WERI-Rb-1 (cell line): ENCODE measurements at places on chromosomes 7 and 10.
A peak's percentile ranks its signal among the peaks of the same experiment; 100 is the strongest.

- peak; percentile 67 for DNase-seq
Measured at GRCh38 chr10:79608505-79609375, 2.0 kb upstream of the SFTPA1 start.

GRCh38 chr10:123585477-123586445, 80.4 kb upstream of the GPR26 start:
- no peak for DNase-seq

DNA sequence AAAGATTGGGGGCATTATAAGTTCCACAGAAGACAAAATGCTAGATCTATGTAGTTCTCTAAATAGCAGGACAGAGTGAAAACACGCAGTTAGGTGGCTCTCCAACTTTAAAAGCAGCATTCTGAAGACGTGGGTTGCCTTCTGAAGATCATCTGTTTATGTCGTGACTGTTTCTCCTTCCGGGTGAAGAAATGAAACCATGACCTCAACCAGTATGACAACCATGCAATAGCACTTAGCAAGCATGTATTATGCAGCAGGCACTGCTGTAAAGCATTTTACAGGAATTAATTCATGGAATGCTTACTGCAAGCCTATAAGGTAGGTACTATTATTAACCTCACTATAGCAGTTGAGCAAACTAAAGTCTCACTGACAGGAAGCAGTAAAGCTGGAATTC, 125.2 kb downstream of the SLC25A13 start:
- no peak for DNase-seq

DNA sequence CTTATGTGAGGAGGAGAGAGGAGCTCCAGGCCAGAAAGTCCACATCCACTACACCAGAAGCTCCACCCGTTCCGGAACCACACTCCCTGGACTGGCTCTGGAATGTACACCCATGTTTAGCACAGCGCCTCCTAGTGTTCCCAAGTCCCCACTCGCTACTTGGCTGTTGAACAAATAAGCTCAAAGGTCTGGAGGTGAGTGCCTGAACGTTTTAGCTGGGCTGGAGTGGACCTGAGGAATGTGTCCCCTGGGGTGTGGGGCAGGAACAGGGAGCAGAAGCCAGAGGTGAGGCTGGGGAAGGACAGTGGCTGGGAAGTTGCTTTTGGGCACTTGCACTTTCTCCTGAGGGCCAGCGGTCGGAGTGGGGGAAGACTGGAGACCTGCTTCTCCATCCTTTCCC, 164.1 kb upstream of the CDCA7L start:
- DNase-seq = peak; percentile 50

GRCh38 chr7:90961037-90961725, 303.1 kb upstream of the FZD1 start:
- DNase-seq = no peak

DNA sequence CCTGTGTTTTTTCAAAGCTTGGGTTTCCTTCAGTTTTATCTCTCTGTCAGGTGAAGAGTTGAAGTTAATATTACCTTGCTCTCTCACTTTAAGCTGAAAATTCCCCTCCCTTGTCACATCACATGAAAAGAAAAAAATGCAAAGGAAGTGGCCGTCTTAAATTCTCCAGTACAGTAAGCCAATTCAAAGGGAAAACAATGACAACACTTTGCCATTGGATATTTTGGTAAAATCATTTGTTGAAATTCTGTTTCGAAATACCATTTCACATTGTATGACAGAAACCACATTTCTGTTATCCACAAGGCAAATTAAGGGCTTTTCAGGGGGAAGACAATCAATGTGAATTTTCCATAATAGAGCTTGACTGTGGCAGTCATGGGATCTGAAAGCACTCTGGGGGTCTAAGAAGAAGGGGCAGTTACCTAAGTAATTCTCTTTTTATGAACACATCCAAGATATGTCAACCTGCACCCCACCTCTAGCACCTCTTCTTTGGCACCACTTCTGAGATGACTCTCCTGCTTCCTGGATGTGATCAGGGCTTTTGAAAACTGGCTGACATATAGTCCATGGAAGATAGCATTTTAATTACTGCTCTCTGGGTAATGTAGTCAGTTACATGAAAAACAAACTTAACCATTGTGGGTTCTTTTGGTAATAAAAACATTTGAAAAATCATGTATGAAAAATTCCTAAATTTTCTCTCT, 63.8 kb downstream of the ENTPD1 start:
- no peak for DNase-seq

DNA sequence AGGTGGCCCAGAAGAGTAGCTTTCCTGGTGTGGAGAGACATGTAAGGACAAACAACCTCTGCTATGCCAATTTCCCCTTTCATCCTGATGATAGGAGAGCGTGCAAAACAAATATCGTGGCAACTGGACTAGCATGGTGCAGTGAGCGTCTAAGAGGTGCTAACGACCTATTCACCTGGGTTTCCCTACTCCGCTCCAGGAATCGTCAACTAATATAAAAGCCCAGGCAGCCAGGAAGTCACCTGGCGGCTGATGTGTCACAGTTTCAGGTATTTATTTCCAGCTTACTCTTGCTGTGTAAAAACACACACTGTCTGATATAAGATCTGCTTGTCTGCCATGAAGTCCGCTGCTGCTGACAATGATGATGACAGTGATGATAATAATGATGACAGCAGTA, 56.5 kb upstream of the EFCAB10 start:
- DNase-seq = no peak

- DNase-seq = no peak
Measured at GRCh38 chr10:106384496-106384895, 780.0 kb downstream of the SORCS1 start.

GRCh38 chr7:47601119-47601880, 19.4 kb upstream of the TNS3 start:
- DNase-seq = no peak

- peak; percentile 64 for DNase-seq
Measured at GRCh38 chr7:7969306-7970236, 975 bp downstream of the GLCCI1 start.

DNA sequence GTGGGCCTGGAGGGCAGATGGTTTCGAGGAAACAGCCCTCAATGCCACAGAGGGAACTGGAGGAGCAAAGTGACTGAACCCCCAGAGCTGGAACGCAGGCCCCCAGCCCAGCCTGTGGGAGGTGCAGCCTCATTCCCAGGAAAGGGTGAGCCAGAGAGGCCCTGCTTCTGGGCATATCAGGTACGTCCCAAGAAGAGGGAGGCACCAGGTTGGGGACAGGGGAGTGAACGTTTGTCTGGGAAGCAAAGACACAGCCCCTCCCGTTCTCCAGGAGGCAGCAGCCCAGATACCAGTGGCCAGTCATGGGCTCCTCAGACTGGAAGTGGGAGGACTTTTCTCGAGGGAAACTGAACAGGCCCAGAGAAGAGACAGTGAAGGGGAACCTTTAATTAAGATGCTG, 74.3 kb upstream of the RET start:
- DNase-seq = no peak

DNA sequence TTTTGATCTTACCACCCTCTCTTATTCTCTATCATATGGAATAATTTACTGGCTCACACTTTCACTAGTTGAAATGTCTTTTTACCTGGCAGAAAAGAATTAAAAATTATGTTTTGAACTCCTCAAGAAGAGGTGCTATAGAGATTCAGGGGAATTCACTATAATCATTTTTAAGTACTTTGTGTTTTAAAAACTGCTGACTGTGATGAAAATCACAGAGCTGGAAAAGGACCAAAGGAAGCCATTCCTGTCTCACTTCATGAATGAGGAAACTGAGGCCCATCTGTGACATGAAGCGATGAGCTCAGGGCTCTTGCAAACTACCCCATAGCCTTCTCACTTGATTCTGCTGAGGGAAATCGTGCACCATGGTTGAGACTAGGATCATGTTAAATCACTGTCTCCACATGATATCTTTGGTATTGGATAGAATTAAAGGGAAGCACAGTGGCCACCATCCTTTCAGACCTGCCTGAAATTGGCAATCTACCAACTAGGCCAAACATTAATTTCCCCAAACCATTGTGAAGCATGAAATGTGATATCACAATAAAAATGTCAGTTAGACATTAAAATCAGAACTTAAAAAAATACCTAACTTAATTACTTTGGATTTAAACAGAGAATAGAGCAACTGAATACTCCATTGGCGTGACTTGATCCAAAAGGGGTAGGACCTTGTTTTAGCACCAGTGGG, 141.0 kb downstream of the FZD1 start:
- DNase-seq = no peak

DNA sequence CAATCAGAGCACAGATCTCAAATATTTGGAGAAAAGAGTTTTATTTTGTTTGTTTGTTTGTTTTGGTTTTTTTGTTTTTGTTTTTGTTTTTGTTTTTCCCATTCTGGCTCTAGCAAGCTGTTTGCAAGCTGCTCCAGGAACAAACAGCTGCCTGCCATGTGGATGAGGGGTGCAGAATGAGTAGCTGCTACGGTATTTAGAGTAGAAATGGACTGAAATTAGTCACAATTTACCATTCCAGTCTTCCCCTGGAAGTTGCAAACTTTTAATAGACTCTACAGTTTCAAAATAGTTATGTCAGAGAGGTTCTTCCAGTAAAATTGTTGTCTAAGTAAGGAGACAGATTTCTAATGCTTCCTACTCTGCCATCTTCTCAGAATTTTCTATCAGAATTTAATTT, 27.1 kb upstream of the TAS2R16 start:
- DNase-seq = no peak

- DNase-seq = no peak
Measured at GRCh38 chr7:24197852-24198251, 86.1 kb upstream of the NPY start.

GRCh38 chr7:21383227-21384220, 44.4 kb upstream of the SP4 start:
- no peak for DNase-seq

DNA sequence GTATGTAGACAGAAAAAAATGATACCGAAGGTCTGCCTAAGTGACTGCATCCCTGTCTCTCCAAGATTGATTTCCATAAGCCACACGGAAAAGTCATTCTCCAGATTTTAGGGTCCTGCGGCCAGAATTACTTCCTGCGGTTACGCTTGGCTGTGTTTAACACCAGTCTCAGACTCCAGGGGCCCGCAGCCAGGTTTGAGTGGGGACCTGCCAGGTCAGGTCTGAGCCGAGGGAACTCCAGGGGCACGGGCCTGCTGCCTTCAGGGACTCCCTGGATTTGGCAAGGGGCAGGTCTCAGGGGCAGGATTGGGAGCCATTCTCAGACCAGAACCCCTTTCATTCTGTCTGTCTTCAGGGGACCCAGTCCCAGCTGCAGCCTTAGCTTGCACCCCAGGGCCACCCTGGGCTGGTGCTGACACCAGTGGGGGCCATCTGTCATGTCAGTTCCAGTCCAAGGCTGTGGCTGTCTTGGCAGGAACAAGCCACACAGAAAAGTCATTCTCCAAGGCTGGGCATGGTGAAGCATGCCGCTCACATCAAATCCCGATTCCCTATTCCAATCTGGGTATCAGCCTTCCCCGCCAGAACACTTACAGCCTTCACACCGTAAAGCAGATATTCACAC, 39.0 kb downstream of the TMEM120A start:
- no peak for DNase-seq

- no peak for DNase-seq
Measured at GRCh38 chr10:44516891-44517290, 132.0 kb upstream of the CXCL12 start.

DNA sequence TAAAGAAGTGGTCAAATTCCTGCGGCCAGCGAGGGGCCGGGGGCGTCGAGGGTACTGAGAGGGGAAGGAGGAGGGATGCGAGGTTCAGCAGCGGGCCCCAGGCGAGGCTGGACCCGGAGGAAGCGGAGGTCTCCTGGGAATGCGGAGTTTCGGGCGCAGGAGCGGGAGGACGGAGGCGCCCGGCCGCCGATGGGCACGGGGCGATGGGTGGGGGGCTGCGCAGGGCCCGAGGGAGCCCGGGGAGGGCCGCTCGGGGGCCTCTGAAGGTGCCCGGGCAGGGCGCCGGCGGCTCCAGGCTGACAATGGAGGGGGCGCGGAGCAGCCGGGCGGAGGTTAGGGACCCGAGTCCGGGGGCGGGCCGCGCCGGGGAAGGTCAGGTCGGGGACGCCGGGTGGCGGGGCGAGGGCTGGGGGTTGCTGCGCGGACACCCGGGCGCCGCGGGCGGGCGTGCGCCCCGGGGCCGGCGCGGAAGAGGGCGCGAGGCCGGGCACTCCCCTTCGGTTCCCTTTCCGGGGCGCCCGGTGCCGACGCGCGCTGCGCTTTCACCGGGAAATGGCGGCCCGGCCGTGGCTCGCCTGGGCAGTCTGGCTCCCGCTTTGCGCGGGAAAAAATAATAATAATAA, 683 bp downstream of the MACROH2A2 start:
- DNase-seq = peak; percentile 43

DNA sequence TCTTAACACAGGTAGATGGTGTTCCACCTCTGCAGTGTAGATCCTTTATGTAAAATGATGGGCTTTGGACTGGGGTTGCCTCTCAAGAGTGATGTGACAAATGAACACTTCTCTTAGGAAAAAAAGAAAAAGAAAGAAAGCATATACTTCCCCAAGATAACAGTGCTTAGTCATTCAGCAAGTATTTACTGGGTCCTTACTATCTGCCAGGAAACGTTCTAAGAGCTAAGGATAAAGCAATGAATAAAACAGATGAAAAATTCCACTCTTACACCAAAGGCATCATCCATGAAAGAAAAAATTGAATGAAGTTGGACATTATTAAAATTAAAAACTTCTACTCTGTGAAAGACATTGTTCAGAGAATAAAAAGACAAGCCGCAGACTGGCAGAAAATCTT, 177.3 kb downstream of the C7orf25 start:
- DNase-seq = no peak

GRCh38 chr10:124524991-124525653, 63.5 kb downstream of the LHPP start:
- no peak for DNase-seq

DNA sequence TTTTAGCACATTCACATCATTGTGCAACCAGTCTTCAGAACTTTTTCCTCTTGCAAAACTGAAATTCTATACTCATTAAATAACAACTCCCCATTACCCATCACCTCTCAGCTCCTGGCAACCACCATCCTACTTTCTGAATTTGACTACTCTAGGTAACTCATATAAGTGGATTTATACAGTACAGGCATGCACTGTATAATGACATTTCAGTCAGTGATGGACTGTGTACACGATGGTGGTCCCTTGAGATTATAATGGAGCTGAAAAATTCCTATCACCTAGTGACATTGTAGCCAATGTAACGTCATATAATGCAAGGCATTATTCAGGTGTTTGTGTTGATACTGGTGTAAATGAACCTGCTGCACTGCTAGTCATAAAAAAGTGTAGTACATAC, 60.1 kb downstream of the BTRC start:
- DNase-seq = no peak

DNA sequence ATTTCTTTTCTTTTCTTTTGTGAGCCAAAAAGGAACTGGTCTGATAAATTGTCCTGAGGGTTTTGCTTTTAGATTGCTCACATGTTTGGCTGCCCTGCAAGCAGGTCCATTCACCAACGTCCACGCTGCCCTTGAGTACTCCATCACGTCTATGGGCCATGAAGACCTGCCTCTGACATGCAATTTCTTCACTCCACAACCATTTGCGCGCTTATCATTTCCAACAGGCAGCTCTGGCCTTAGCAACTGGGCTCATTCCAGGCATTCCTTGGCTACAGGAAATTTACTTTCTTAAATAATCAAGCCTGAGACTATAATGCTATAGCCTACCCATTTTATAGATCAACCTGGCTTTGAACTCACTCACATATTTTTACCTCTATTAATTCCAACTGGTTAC, 408.3 kb upstream of the C7orf33 start:
- DNase-seq = no peak
